ENCODE measurements at places on chromosomes 6 and 20.

GRCh38 chr20:47982574-47983360, 197.5 kb upstream of the SULF2 start:
- DNase-seq: no peak
- no peak overlapping the region for H3K4me3 ChIP-seq
- no peaks in the 10 kb centered on the region for H3K36me3 ChIP-seq

GRCh38 chr20:56893226-56893917, 264.3 kb downstream of the TFAP2C start:
- H3K4me1 ChIP-seq: peaks cover 14% of the 10 kb centered on the region
- H3K4me3 ChIP-seq: peak overlapping the region; percentile 21
- DNase-seq: peak; percentile 70
- peak overlapping the region; percentile 85 for H3K27ac ChIP-seq
- H3K27me3 ChIP-seq: no peaks in the 10 kb centered on the region

- no peak for DNase-seq
- H3K4me3 ChIP-seq: peak overlapping the region; percentile 97
- peaks cover 42% of the 10 kb centered on the region for H3K4me1 ChIP-seq
- peak overlapping the region; percentile 97 for H3K27ac ChIP-seq
- H3K36me3 ChIP-seq: peaks cover 53% of the 10 kb centered on the region
These were observed 8.5 kb downstream of the HSPA1B start for GRCh38 chr6:31836047-31836473.

DNA sequence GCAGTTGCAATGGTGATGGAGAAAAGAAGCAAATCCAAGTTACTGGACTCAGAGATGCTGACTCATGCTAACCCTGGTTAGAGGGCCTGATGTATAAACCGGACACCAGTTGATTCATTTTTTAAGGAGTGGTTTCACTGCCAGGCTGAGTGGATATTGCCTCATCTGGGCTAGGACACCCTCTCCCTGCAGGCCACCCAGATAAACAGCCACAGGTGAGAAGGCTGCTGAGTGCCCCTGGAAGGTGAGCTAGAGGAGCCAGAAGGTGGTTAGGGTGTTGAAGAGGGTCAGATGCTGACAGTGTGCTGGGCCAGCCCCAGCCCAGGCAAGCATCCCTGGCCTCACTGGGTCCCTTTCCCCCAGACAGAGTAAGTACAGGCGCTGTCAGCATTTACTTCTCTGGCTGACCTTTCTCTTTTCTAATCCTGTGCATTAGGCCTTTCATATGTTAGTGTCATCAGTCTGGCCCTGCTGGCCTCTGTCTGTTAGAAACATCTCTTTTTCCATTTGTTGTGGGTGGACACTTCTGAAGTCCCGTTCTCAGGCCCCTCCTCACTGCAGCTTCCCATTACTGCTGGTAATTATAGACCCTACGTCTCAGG, 13.5 kb downstream of the EPB41L1 start:
- no peak overlapping the region for H3K4me3 ChIP-seq
- H3K27me3 ChIP-seq: no peaks in the 10 kb centered on the region
- no peak for DNase-seq
- H3K4me1 ChIP-seq: peaks cover under 1% of the 10 kb centered on the region
- no peaks in the 10 kb centered on the region for H3K36me3 ChIP-seq
- H3K27ac ChIP-seq: no peak overlapping the region

GRCh38 chr6:19369785-19370184, 467.4 kb upstream of the ID4 start:
- no peak overlapping the region for H3K4me3 ChIP-seq
- no peak overlapping the region for H3K27ac ChIP-seq
- no peaks in the 10 kb centered on the region for H3K36me3 ChIP-seq
- DNase-seq: no peak

GRCh38 chr6:21003780-21004541, 469.7 kb downstream of the CDKAL1 start:
- no peak overlapping the region for H3K4me3 ChIP-seq
- no peaks in the 10 kb centered on the region for H3K4me1 ChIP-seq
- H3K27ac ChIP-seq: no peak overlapping the region
- H3K36me3 ChIP-seq: peaks cover 23% of the 10 kb centered on the region
- DNase-seq: no peak

DNA sequence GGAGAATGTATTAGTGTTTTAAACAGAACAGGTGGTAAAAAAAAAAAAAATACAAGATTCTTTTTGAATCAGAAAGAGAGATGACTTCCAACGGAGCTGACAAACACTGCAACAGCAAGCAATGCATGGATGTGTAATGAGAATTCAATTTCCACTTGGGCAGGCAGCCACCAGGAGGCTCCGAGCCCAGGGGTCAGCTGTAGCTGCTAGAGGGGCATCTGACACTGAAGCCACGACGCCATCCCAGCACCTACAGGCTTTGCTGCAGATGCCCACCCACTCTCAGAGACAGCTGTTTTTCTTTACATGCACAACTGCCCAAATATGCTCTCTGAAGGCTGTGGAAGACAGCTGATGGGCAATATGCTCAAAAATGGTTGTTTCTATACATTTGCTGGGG, 75.4 kb downstream of the ELOVL5 start:
- H3K27me3 ChIP-seq: no peaks in the 10 kb centered on the region
- H3K27ac ChIP-seq: no peak overlapping the region
- H3K36me3 ChIP-seq: peaks cover 53% of the 10 kb centered on the region
- DNase-seq: no peak
- peaks cover 2% of the 10 kb centered on the region for H3K4me1 ChIP-seq

DNA sequence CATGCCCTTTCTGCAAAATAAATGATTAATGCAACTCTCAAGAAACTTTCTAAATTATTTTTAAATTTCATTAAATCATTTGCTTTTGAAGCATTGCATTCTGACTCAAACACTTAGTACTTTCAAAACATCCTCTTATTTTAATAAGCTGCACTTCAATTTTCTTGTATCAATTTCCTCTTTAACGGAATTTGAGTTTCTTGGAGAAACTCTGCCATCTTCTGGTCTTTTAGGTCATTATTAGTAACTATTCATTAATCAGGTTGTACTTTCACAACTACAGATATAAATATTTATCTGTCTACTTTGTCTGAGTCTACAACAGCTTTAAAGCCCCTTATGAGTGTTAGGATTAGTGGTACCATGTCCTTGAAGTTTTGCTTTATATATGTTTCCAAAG, 30.2 kb downstream of the TMX4 start:
- H3K36me3 ChIP-seq: peaks cover 12% of the 10 kb centered on the region
- DNase-seq: no peak
- no peak overlapping the region for H3K27ac ChIP-seq
- H3K4me3 ChIP-seq: no peak overlapping the region
- no peaks in the 10 kb centered on the region for H3K27me3 ChIP-seq

DNA sequence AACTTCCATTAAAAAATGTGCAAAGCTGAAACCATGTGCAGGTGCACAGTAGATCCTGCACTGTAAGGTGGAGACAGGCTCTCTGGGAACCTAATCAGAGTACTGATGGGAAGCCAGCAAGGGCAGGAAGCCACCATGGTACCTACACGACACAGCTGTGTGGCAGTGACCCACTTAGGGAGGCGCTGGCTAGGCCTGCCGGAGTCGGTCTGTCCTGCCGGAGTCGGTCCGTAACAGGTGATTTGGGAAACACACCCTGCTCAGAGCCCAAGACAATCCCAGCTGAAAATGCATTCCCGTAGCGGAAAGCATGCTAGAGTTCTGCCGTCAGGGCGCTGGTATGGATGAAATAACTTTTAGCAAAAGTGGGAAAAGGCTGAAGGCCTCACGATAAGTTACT, 17.2 kb downstream of the TXNDC5 start:
- no peak overlapping the region for H3K4me3 ChIP-seq
- H3K27me3 ChIP-seq: no peaks in the 10 kb centered on the region
- peaks cover 28% of the 10 kb centered on the region for H3K36me3 ChIP-seq
- H3K27ac ChIP-seq: no peak overlapping the region
- DNase-seq: no peak

GRCh38 chr6:144119376-144119775, 24.0 kb upstream of the SF3B5 start:
- no peak overlapping the region for H3K4me3 ChIP-seq
- H3K27me3 ChIP-seq: peaks cover 4% of the 10 kb centered on the region
- no peaks in the 10 kb centered on the region for H3K4me1 ChIP-seq
- H3K36me3 ChIP-seq: no peaks in the 10 kb centered on the region
- H3K27ac ChIP-seq: no peak overlapping the region
- DNase-seq: no peak

DNA sequence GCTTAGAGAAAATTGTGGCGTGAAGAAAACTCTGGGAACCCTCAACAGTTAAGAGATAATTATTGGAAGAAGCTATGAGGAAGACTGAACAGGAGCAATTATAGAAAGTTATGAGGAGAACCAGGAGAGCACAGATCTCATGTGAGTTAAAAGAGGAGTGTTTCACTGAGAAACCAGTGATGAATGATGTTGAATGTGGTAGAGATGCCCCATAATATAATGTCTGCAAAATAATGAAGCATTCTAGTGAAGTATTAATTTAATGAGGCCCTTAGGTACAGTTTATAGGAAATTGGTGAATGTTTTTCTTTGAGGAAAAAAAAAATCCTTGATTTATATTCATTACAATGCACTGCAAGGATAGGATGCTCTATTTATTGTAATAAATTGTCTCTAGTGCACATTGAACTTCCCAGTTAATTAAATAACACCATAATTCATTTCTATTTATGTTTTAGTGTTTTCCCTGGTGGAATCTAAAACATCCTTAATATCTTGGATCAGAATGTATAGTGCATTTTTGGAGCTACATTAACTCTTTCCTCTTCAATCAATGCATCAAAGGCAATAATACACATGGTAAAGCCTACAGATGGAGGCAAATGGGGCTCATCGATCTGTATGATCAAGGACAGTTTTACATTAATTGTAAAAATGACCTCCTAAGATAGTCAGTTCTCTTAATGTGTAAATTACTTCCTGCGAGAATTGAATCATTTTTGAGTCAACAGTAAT, 91.4 kb upstream of the EYS start:
- H3K4me1 ChIP-seq: no peaks in the 10 kb centered on the region
- H3K4me3 ChIP-seq: no peak overlapping the region
- H3K27ac ChIP-seq: no peak overlapping the region
- H3K36me3 ChIP-seq: no peaks in the 10 kb centered on the region
- no peak for DNase-seq

DNA sequence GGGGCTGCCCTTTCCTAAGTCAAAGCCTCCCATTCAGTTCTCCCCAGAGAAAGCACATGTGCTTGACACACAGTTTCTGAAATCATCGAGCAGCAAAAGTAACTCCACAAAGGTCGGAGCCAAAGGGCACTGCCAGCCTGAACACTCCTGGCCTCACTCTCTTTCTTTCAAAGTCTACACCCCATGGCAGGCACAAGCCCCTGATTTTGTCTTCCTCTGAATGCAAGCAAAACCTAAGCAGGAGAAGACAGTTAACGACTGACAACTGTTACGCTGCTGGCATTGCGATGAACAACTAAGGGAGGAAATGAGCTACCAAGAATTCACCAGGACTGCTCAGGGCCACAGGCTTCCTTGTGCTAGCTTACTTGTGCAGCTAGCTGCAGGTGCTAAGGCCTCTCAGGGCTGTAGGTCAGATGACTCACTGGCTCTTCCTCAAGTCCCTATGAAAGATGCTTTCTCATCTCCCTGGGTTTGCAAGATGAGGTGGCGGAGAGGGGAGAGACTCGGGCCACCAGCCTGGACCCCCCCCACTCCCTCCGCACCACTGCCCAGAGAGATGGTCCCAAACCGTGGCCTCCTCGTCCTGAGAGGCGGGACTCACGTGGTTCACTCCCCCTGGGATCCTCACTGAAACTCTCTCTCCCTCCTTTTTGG, 208.2 kb downstream of the DLL1 start:
- H3K4me1 ChIP-seq: peaks cover 25% of the 10 kb centered on the region
- H3K27me3 ChIP-seq: peaks cover 4% of the 10 kb centered on the region
- no peak for DNase-seq
- no peak overlapping the region for H3K27ac ChIP-seq

DNA sequence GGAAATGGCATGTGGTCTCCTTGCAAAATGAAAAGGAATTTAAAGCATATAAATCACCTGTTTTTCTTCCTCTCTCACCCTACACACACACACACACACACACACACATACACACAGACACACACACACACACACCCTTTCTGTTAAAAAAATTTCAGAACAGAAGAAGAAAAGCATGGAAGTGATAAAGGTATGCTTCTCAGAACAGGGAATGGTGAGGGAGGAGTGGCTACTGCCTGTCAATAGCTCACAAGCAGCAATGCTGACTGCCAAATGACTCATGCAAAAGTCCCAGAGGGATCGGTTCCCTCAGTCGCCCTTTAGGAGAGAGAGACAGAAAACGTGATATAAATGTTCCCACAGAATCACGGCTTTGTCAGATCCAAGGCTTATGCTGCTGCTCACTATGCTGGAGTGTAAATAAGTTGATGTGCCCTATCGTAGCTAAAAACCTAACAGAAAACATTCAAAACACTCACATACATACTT, 102.6 kb downstream of the IBTK start:
- DNase-seq: no peak
- H3K27ac ChIP-seq: no peak overlapping the region
- H3K4me1 ChIP-seq: no peaks in the 10 kb centered on the region
- H3K4me3 ChIP-seq: no peak overlapping the region
- H3K27me3 ChIP-seq: no peaks in the 10 kb centered on the region
- no peaks in the 10 kb centered on the region for H3K36me3 ChIP-seq

- no peak overlapping the region for H3K27ac ChIP-seq
- H3K27me3 ChIP-seq: peaks cover 2% of the 10 kb centered on the region
- DNase-seq: no peak
- no peaks in the 10 kb centered on the region for H3K4me1 ChIP-seq
- H3K36me3 ChIP-seq: no peaks in the 10 kb centered on the region
- no peak overlapping the region for H3K4me3 ChIP-seq
These were observed 73.6 kb downstream of the KHDC1L start for GRCh38 chr6:73151732-73152131.

- H3K4me3 ChIP-seq: no peak overlapping the region
- no peak for DNase-seq
- peaks cover 19% of the 10 kb centered on the region for H3K4me1 ChIP-seq
- peaks cover 6% of the 10 kb centered on the region for H3K36me3 ChIP-seq
These were observed 7.1 kb upstream of the ZNF318 start for GRCh38 chr6:43376551-43376981.

DNA sequence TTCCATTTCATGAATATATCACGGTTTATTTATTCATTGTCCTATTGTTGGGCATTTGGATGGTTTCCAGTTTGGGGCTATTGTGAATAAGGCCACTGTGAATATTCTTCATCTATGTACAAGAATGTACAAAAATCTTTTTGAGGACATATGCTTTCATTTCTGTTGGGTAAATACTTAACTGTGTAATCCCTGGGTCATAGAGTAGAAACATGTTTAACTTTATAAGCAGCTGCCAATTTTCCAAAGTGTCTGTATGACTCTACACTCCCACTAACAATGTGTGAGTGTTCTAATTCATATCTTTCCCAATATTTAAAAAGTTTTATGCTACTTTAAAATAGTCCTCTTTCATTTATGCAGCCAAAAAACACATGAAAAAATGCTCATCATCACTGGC, 98.6 kb downstream of the UST start:
- no peaks in the 10 kb centered on the region for H3K4me1 ChIP-seq
- H3K4me3 ChIP-seq: no peak overlapping the region
- DNase-seq: no peak
- H3K36me3 ChIP-seq: no peaks in the 10 kb centered on the region
- no peaks in the 10 kb centered on the region for H3K27me3 ChIP-seq

Data from activated CD4-positive, alpha-beta T cell treated with anti-CD3 and anti-CD28 coated beads, Interleukin-2, amount 10 ng/mL, durations not matched to agents 7 days and 5 days (primary cell).